ENCODE measurements at places on chromosomes 4 and X.
A peak's percentile ranks its signal among the peaks of the same experiment; 100 is the strongest.

DNA sequence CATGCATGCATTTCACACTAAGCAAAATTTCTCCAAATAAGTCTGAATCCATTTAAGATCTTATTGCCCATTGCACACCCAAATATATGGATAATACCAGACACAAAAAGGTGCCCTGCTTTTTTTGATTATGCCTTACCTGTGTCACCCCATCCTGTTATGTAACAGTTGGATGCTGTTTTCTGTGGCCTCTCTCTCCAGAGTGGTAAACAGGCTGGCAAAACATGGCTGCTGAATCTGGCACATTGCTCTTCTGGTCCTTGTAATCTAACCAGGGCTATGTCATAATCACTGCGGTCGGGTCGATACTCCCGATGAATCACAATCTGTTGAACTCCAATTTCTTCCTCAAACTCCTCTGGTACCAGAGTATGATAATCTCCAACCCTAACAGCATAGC is 70.1 kb downstream of the PRSS12 start:
- no peak for DNase-seq

DNA sequence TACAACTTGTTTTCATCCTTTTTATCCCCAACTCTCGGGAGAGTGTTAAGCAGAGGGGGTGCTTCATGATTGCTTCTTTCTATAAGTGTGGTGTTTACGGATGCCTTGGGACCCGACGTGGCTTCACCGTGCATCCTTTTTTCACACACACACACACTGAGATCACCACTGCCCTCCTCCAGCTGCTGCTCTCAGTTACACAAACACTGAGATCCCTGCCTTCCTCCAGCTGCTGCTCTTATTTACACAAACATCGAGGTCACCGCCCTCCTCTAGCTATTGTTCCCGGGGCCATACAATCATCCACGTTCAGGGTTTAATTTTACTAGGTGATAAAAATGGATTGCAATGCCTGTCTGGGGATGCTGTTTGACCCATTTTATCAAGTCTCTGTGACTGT is 155.4 kb upstream of the FAM9B start:
- DNase-seq: no peak

DNA sequence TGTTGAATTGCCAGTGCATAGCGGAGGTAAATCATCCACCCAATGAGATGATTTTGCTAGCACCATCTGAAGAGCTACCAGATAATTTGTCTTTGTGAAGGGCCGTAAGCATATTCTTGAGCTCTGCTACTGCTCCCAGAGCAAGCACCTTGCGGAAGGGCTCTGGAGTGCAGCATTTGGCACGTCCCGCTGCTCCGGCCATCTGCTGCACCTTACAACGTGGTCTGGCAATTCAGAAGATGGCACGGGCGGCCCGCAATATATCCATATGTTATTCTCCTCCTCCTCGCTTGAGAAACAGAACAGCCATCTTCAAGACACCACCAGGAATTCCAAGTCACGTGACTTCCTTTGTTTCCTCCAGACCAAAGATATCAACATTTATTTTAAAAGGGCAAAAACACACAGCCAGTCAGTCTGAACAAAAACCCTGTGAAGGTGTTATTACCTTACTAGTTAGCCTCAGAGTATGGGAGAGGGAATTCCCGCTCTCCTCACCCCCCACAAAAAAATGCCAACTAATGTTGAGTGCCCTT is 1095.7 kb upstream of the TENM3 start:
- no peak for DNase-seq

GRCh38 chr4:105963461-105964400 is 68.5 kb downstream of the NPNT start:
- DNase-seq: peak; percentile 64

- no peak for DNase-seq
Observed at GRCh38 chr4:45554423-45554822, 569.4 kb downstream of the GABRG1 start.

DNA sequence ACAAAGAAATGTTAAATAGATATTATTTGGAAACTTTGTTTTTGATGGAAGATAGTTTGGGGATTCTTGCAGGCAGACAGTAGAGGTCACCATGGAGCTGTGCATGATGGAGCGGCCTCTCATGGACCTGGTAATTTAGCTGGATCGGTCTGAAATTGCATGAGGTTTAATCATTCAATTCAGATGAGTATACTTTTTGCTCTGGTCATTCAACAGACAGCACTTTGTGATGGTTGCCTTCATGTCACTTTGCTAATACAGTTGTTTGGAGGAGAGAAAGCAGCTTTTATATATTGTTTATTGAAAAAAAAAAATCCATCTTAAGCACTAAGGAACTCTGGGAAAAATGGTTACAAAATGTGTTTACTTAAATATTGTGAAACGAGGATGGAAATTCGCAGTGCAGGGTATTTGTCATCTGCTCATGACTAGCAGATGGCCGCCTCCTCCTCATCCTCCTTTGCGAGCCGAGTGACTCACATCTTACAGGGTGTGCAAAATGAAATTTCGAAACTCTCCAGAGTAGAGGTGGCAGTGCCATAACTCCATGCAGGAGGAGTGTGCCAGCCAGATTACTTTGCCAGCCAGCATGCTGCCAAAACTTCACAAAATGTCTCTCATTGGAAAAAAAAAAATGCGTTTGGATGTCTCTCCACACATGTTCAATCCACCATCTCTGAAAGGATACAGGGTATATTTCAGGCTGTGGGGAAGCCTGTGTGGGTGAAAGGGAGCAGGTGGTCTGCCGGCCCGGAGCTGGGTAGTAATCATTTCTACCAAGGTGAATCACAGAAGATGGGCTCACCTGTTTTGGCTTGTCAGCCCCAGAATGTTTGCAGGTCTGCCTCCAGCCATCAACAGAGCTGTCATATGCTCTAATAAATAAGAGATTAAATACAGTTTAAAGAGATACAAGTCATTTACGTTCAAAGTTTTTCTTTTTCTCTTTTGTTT is 314.9 kb upstream of the DIPK2B start:
- peak; percentile 86 for DNase-seq

DNA sequence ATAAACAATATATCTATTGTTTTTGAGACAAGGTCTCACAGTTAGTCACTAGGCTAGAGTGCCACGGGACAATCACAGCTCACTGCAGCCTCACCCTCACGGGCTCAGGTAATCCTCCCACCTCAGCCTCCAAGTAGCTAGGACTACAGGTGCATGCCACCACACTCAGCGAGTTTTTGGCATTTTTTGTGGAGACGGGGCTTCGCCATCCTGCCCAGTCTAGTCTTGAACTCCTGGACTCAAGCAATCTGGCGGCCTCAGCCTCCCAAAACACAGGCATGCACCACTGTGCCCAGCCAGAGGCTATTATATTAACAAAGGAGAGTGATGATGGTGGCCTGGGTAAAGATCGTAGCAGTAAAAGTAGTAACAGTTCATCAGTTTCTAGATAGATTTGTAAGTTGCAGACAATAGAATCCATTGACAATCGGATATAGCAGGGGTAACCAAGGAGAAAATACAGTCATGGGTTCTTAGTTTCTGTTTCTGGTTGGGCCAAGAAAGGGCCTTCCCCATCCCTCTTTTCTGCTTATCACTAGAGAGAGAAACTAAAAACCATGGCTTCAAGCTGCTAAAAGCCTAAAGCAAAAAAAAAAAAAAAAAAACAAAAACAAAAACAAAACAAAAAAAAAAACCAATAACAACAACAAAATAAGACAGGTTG is 60.6 kb downstream of the ANXA10 start:
- no peak for DNase-seq

GRCh38 chrX:65635378-65635777 is 32.1 kb upstream of the MSN start:
- DNase-seq: no peak

DNA sequence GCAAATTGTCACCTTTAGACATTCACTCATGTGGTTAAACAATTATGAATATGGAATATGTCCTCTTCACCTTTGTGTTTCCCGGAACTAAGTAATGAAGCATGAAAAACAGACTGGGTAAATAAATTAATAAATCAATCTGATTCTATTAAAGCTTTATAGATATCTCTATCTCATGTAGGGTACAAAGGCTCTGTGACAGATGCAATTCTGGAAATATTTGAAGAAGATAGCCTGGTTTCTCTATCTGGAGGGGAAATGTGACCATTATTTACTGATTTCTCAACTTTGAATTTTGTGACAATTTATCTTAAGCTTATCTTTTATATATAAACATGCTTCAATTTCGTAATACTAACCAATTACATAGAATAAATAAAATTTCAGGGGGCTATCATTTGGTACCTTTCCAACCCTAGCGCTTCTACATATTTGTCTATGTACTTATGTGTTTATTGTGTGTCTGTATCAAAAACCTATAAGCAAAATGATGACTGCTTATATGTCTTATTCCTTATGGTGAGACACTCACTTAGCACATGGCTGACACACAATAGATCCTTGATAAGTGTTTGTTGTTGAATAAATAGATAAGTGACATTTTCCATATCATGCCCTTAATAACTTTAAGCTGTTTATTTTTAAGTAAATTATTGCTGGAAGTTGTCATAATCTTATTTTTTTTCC is 9.9 kb downstream of the CTSO start:
- no peak for DNase-seq

DNA sequence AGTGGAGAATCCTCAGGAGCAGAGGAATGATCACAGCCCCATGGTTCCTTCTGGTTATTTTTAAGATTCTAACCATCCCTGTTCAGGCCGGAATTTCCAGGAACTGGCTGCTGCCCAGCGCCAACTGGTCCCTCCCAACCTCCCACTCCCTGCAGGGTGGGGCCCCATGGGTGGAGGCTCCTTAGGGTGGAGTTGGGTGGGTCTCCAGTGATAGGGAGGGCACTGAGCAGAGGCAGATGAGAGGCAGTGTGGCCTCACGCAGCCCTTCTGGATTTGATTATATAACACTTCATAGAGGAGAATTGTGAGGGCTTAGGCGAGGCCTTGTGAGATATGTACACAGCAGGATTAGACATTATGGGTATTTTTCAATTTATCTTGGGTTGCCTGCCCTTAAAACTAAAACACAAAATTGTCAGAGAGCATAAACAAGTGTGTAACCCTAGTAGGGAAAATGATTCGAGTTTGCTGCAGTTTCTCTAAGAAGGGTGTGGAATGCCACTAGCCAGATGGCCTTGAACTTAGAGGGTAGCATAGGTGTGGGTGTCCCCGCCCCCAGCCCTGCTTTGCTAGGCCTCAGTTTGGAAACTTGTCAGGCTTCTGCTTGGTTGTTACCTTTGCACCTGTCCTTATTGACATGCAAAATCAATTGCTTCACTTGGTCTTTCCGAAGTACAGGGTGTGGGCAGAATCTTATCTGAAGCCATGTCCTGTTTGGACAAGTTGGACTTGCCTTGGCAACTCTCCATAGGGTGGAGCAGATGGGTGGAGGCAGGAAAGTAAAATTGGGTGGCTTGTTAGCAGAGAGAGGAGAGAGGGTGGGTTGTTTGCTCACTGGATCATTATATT is 9.4 kb downstream of the KLF3 start:
- peak; percentile 81 for DNase-seq

DNA sequence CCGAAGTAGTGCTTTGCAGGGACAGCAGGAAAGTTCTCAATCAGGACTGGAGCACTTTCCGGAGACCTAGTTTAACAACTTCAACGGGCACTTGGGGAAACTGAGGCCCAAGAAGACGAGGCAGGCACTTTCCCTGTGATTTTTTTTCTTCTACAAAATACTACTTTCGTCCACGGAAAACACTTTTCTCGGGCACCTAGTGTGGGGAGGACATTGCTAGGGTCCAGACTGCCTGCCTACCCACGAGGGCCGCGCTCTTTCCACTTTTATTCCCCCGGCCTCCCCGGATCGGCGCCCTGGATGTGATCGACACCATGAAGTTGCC is 125.4 kb upstream of the CXorf66 start:
- DNase-seq: no peak

GRCh38 chr4:187668526-187669082 is 327.0 kb upstream of the ZFP42 start:
- DNase-seq: peak; percentile 27

- DNase-seq: no peak
Observed at GRCh38 chrX:46912098-46912602, at the start of gene JADE3. Gene JADE3, plus strand, starts transcription at chrX:46912421. Its CDS starts 72,474 bp downstream, at chrX:46984895.

GRCh38 chrX:136200466-136200865 is 50.7 kb downstream of the MAP7D3 start:
- no peak for DNase-seq

DNA sequence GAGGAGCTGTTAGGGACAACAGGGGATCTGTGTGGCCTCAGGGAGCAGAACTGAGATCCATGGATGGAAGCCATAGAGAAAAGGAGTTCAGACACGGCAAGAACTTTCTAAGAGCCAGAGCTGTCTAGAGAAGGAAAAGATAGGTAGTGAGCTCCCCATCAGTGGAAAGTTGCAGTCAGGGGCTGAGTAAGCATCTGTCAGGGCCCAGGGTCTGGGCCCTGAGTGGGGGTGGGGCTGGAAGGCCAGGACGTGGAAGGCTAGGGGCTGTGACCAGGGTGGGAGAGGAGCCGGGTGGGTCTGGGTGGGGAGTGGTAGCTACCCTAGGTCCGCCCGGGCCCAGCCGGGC is 324 bp upstream of the MSN start:
- no peak for DNase-seq

DNA sequence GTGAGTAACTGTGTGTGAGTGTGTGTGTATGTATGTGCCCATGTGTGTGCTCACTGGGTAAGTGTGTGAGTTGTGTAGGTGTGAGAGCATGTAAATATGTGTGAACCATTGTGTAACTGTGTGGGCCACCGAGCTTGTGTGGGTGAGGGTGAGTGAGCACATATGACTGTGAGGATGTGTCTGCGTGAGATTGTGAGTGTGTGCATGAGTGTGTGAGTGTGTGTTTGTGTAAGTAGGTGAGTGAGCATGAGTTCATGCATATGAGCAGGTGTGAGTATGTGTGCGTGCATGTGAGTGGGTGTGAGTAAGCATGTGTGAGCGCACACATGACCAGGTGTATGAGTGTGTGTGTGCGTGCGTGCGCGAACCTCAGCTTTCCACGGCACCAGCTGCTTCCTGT is 1.4 kb upstream of the ATP2B3 start:
- DNase-seq: no peak

DNA sequence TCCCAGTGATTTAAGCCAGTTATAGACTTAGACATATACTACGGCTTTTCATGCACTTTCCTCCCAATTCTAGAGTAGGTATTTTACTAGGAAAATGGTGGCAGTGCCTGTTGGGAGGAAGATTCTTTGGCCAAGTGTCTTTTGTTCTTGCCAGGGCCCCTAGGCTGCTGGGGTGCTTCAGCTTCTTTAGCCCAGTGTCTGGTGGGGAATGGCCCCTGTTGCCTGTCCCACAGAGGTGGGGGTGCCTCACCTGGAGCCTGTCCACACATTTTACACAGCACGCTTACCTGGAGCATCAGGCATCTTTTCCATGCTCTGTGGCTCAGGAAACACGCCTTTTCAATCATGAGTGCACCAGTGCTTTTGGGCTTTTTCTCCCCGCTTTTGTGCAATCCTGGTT is 33.2 kb upstream of the MSANTD1 start:
- no peak for DNase-seq

GRCh38 chr4:95959633-95960032 is 119.7 kb downstream of the PDHA2 start:
- DNase-seq: no peak

- DNase-seq: no peak
Observed at GRCh38 chr4:166312166-166312565, 439.1 kb downstream of the TLL1 start.

DNA sequence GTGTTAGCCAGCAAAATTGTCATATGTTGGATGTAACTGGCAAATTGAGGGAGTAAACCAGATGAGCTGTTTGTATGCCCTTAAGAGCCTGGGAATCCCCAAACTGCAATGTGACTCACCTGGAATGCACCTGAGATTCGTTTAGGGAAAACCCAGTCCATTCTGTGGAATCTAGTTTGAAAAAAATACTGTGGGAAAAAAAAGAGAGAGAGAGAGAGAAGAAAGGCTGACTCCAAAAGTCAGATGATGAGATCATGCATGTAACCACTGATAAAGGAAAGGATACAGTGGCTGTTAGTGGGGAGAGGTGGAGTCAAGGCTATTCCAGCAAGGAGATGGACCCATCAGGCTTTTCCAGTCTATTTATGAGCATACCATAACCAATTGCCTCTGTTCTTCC is 48.5 kb downstream of the SLC9A7 start:
- DNase-seq: peak; percentile 66

All from epithelial cell of prostate (primary cell).